ENCODE measurements at places on chromosomes 2 and 18. TPM values are rescaled to one million over a fixed set of nuclear protein-coding genes. Genes with fewer than 3 reads are reported as not detected.

DNA sequence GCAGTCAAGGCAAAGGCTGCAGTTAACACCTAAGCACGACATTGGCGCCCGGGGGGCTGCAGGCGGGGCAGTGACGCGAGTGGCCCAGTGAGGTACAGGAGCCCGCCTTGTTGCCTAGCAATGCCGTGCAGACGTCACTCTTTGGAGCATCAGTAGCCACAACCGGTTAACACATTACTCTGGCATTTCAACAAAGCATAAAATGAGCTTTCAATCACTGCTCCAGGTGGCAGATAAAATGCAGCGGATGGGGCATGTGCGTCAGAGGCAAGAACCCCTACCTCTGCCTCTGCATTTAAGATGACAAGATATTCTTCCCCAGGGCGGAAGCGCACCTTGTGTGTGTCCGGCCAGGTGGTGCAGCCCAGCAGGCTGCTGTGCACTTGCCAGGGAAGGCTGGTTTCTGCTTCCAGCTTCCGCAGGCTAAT, 139.4 kb downstream of the MTCL1 start:
- DNase-seq: no peak

GRCh38 chr2:186031229-186031628, 292.6 kb downstream of the FSIP2 start:
- no peak for DNase-seq

DNA sequence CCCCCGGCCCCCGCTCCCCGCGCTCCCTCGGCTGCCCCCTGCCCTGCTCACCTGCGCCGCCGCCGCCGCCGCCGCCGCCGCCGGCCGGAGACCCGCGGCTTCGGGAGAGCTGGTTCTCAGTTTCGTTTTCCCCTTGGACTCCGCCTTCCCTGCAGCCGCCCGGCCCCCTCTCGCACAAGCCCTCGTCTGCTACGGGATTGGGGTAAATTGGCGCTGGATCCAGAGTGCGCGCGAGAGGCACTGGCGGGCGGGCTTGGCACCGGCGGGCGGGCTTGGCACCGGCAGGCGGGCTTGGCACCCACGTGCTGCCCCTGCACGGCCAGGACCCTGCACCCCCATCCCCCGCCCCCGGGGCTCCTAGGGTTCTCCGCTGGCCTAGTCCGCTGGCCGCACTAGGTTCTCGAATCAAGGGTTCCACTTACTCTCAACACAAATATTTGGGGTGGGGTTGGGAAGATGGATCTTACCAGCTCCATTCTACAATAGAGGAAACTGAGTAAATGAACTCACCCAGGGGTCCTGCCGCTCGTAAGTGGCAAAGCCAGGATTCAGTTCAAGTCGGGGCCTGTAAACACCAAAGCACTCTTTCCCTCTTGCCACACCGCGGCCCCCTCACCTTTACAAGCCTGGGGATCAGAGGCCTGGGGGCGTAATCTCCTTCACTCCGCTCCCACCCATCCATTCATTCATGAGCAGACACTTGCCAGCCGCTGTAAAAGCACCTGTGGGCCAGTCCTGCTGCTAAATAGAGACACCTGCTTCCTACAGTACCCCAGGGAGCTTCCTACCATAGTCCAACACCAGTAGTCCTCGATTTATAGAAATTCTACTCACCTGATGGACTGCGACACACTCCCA, at the start of gene EIF2AK2:
TSS of gene EIF2AK2 (minus strand) at position 124 of the 858 bp plus-strand sequence. CDS start 9,174 bp downstream, outside the sequence.
- DNase-seq: peak; percentile 86

The TRIM43 gene
- not detected for total RNA-seq

The CNGA3 gene
- not detected for total RNA-seq

- DNase-seq: no peak
Measured at GRCh38 chr2:121595012-121595891, 54.0 kb downstream of the CLASP1 start.

The ALPP gene
- total RNA-seq: not detected

The COL6A3 gene
- 44.1 TPM for total RNA-seq

All from heart left ventricle (tissue), 16 donors.